ENCODE measurements at places on chromosomes 12 and 14.

DNA sequence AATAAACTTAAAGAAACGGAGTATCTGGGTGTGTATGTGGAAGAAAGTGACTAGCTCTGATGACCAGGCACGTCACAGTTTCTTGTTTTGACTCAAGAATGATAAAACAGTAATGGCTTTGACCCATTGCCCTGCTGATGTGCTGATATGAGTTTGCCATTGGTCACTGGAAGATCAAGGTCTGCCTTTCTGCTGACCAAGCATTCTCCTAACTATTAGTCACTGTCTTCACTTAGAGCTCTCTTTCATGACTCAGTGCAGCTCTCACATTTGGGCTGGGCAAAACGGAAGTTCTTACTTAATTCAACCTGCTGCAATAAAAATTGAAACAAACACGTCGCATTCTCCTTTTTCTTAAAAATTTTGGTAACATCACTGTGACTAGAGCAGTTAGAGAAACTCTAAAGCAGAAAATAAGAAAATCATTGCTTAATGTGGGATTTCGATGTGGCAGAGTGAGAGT, 366.7 kb downstream of the BTG1 start:
- DNase-seq = peak; percentile 26

DNA sequence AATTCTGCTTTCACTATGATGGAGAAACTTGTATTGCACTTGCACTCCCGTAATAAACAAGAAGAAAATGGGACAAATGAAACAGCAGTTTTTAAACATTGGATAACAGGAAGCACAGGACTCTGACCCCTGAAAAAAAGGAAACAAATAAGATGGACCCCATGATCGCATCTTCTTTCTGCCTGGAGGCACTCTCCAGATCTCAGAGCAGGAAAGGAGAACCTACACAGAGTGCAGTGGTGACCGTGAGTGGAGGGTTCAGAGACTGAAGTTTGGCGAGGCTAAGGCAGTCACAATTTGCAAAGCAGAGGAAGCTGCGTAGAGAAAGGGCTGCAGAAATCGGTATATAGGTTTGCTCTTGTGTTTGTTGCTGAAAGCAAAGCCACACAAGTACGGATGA, 6.1 kb upstream of the FGF6 start:
- DNase-seq = no peak

- DNase-seq = no peak
Observed at GRCh38 chr12:108247130-108247529, 92.0 kb downstream of the CMKLR1 start.

DNA sequence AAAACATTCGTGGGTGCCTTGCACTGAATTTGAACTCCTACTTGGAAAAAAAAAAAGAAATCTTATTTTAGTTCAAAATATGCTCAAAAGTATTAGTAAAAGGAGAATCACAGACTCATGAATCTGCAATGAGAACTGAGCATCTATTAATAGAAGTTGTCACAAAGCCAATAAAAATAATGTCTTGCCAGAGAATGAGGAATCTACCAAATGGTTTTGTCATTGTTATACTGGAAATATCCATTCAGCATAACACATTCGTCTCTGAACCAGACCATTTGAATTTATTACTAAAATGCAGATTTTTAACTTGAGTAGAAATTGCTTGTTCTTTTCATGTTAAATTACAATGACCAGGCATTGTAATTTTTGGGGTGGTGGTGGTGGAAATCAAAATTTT, 11.6 kb upstream of the PTPRB start:
- DNase-seq = no peak

DNA sequence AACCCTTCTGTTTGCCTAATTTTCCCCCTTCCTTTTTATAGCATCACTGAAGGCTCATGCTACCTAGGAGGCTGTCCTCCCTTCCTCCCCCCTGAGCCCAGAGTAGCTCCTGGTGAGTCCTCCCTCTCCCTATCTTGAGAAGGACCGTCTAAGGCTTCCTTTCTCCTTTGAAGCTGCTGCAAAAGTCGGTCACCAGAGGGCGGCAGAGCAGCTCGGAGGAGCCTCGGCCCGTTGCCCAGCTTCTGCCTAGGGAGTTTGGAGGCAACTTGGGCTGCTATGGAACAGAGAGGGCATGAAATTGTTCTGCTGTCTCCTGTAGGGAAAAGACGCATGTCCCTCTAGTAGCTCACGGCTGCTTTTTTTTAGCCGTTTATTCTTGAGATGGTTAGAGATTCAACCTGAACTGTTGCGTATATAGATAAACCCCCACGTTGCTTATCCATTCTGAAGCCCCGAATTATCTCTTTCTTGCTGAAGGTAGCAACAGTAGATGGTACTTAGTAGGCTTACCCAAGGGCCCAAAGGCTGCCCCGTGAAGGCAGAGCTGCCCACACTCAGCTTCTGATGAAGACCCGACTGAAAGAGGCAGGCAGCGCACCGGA, 5.7 kb downstream of the WNT5B start:
- peak; percentile 69 for DNase-seq

GRCh38 chr12:61282790-61283575, 977.2 kb upstream of the USP15 start:
- DNase-seq = no peak

DNA sequence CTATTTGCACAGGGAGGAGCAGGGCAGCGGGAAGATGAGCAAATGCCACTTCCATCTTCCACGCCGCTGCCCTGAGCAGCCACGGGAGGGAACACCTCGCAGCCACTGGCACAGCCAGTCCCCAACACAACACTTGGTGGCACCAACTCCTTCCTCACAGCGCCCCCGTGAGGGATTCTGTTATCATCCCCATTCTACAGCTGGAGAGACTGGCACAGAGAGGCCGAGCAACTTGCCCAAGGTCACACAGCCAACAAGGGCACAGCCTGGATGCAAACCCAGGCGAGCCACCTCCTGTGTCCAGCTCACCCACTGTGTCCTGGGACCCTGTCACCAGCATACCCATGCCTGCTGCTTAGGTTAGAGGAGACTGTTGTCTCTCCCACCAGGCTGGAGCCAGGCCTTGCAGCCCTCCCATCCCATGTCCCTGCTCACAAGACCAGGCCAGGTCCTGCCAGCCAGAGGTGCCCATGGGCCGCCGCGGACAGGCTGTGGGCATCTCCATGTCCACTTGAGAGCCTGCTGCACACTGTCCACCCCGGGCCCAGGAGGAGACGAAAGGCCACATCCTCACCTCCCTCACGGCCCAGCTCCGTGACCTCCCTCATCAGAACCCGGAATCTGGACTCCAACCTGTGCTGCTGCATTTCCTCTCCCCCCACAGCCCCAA, 57.0 kb downstream of the NCOR2 start:
- DNase-seq = peak; percentile 18
